Fibroblast of skin of right biceps (primary cell): ENCODE measurements at places on chromosomes 12 and 14.

- DNase-seq, result peak; percentile 64
Observed at GRCh38 chr12:13233830-13234641, 37.5 kb downstream of the EMP1 start.

GRCh38 chr12:57740656-57741412, 2.3 kb upstream of the AGAP2 start:
- DNase-seq, result no peak

DNA sequence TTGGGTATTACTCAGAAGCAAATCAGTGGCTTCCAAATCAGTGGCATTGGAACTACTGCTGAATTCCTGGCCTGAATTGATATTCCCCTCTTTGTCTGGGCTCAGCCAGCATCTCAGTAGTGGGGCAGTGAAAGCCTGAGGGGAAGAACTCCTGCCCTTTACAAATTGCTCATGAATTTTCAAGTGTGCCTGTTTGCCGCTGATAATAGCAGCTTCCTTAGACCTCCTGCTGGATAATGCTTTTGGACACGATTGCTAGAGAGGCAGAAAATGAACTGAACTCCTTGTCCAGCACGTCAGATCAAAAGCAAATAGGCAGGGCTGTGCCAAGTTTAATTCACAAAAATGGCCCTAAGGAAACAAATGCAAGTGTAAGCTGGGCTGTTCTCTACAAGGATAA, 91.3 kb upstream of the GZMB start:
- DNase-seq, result no peak

- DNase-seq, result peak; percentile 65
Observed at GRCh38 chr14:29548948-29549370, 378.7 kb downstream of the PRKD1 start.

GRCh38 chr12:52370926-52371608, 3.8 kb upstream of the KRT85 start:
- peak; percentile 66 for DNase-seq

DNA sequence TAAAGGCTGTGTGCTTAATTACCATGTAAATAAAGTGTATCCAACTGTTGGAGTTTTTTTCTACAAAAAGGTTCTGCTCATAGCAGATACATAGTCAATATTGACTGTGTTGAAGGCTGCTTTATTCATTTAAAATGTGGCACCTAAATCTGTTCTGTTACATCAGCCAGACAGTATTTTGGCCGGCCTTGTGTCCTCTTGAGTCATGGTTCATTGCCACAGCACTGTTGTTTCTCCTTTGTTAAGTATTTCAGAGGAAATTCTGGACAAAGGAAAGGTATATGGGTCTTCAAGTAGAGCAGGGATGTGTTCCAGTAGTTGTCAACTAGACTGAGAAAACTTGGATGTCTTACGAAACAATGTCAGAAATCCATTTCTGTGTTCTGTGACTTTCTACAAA, 95.5 kb downstream of the SLC38A6 start:
- peak; percentile 65 for DNase-seq

- DNase-seq, result no peak
Observed at GRCh38 chr14:44791730-44792129, 170.0 kb downstream of the KLHL28 start.

DNA sequence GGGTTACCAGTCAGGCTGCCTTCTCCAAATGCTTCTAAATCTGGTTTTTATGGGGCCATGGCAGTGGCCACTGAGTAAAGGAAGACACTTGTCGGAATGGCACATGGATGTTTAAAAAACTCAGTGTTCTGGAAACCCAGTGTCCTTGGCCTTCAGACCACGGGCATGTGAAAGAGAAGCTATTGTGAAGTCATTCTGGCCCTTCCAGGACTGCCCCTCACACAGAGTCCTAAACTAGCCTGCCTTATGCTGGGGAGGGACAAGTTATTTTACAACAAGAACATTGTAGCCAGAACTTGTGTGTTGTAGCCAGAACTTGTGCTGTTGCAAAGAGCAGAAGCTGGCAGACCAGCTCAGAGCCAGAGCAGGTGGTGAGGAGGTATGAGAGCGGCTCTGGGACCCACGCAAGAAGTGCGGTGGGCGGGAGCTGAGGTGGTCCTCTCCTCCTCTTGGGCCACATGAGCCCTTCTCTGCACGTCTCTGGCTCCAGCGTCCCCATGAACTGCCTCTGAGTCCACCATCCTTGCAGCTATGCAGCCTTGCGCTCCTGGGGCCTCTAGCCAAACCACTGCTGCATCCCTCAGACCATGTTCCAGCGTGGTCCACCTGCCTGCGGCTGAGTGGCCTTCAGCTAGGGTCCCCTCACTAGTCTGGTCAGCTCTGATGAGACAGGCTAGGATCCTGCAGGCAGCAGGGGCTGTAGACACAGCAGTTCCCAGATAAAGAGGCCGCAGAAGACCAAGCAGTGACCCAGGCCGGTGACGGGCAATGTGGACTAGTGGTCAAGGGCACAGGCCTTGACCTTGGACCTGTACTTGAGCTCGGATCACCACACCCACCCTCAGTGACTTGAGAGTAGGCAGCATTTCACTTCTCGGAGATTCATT, 32.5 kb downstream of the MMAB start:
- no peak for DNase-seq

DNA sequence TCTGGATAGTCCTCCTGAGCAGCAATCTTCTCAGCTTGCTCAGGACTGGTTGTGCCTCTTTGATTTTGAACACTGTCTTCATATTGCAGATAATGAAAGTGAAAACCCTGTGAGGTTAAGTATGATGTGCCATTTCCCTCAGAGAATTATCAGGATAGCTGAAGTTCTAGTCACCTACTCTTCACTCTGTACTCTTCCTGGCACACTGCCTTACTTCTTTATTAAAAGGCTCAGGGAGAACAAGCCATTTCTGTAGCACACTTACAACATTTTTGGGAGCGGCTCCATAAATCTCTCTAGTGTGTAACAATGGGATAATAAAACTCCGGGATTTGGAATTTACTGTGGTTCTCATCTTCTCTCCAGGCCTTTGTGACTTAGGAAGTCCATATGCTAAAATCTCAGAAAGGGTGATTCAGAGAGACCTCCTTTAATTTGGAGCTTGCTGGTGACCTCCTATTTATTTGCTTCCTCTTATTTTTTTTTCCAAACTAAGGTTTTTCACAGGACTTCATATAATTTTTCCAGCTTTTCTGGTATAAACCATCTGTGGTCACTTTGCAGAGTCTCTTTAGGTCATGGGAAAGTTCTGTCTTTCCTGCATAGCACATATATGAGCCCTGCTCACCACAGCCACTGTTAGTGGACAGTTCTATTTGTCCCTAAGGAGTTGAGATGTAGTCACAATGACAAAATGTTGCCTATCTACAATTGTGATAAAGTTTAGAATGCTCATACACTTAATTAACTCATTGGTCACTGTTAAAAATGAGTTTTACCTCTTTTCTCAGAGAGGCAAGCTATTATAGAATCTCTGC, 53.5 kb upstream of the LDHB start:
- DNase-seq, result peak; percentile 42

DNA sequence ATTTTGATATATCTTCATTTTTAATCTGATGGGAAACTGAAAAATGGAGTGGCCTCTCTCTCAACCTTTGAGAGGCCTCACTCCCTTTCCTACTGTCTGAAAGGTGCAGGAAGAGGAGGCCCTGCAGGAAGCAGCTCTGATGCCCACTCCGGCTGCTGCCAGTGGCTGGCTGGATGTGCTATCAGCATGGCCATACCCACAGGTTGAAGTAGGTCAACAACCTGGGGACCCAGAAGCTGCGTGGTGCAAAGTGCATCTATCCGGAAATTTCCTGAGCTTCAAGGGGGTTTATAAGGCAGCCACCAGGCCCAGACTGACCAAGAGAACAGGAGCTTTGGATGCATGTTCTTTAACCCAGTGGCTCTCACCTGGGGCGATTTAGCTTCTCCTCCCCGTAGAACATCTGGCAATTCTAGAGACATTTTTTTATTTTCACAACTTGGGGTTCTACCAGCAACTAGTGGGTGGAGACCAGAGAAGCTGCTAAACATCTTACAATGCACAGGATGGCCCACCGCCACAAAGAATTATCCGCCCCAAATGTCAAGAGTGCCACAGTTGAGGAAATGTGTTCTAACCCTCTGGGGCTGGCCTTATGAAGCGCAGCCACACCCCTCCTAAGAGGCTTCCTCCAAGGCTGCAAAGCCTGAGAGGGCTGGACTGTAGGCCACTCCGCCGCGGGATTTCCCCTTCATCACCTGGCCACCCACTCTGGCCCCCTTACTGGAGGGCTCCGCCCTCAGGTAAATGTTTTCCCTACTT, 8.2 kb upstream of the BATF start:
- no peak for DNase-seq

DNA sequence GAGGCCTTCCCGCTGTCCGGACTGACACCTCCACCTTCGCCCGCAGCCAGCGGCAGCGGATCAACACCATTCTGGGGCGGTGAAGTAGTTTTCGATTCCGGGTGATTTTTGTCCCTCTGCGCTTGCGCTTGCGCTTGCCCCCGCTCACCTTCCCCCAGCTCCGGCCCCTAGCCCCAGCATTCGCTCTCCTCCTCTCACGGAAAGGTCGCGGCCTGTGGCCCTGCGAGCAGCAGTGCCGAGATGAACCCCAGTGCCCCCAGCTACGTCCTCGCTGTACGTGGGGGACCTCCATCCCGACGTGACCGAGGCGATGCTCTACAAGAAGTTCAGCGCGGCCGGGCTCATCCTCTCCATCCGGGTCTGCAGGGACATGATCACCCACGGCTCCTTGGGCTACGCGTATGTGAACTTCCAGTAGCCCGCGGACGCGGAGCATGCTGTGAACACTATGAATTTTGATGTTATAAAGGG, 22.7 kb upstream of the SRGAP1 start:
- DNase-seq, result peak; percentile 55

GRCh38 chr14:98769326-98769725, 502.7 kb downstream of the BCL11B start:
- DNase-seq, result no peak

GRCh38 chr14:35374263-35374712, 30.3 kb downstream of the NFKBIA start:
- peak; percentile 96 for DNase-seq

GRCh38 chr12:116588390-116589028, 29.3 kb downstream of the MAP1LC3B2 start:
- no peak for DNase-seq

DNA sequence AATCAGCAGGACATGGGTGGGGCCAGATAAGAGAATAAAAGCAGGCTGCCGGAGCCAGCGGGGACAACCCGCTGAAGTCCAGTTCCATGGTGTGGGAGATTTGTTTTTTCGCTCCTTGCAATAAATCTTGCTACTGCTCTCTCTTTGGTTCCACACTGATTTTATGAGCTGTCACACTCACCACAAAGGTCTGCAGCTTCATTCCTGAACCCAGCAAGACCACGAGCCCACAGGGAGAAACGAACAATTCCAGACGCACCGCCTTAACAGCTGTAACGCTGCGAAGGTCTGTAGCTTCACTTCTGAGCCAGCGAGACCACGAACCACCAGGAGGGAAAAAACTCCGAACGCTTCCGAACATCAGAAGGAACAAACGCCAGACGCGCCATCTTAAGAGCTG, 2.8 kb upstream of the CNIH1 start:
- DNase-seq, result peak; percentile 61

- no peak for DNase-seq
Observed at GRCh38 chr14:97385727-97386126, 588.5 kb downstream of the VRK1 start.

DNA sequence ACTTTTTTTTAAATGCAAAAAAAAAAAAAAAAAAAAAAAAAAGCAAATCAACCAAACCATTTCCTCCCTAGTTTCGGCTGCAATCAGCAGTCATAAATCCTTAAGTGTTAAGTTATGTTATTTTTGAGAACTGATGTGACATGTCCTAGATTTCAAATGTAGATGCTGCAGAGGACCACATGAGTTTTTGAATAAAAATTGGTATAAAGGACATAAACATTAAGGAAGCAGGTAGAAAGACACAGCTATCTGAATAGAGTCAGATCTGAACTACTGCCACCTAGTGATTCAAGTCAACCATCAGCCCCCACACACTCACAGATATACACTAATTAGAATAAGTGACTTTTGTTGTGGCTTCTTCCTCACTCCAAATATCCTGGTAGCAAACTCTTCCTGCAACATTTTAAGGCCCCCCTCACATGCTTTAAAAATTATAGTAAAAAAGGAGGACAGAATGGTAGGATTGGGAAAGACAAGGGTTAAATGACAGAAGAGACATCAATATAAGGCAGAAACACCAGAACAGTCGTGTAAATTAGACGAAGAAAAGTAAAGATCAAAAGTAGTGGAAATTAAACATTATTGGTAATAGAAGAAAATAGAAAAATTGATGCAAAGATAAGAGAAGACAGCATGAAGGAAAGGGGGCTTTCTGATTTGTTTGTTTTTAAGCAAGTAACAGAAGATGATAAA, 394.5 kb upstream of the ATP2B1 start:
- DNase-seq, result peak; percentile 28

- no peak for DNase-seq
Observed at GRCh38 chr12:30840715-30841114, 85.8 kb upstream of the TSPAN11 start.

DNA sequence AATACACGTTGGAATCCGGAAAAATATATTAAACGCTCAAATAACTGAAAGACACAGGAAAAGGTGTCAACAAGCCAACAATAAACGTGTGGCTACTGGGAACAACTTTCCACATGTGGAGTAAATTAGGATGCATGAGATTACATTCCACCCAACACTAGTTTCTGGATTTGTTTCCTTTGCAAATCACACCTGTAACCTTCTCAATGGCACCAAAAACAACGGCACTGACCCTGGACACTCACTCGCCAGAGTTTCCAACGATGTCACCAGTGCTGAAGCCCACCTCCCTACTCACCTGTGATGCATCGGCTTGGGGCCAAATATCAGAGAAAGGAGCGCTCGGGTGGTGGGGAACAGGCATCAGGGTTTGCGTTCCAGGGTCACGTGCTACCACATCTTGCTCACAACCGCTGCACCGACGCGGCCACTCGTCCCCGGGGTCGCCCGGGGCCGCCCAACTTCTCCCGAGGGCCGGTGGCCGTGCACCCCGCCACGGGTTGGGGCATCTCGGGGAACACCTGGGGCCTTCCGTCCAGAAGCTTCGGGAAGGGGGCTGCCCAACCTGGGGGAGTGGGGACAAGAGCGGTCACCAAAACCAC, 629 bp downstream of the PRDM4 start:
- peak; percentile 7 for DNase-seq

- no peak for DNase-seq
Observed at GRCh38 chr14:51002406-51002999, 58.2 kb upstream of the PYGL start.
